ENCODE measurements at places on chromosomes 3 and 15.

DNA sequence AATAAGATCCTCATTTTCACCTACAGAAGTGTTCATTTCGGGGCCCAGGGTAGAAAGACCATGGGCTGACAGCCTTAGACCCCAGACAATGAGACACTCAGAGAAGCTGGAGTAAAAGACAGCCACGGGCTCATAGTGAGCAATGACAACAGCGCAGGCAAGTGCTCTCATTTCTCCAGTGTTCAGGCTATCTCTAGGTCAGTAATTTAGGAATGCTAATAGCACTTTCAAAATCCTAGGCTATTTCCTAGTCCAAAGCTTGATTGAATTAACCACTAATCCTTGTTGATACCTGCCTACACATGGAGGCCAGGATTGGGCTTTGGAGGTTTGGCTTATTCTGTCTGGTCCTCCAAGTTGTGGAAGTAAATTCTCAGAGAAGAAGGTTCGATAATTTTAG lies 44.4 kb downstream of the FBN1 start:
- no peak for DNase-seq

GRCh38 chr3:21163956-21164355 lies 587.1 kb downstream of the ZNF385D start:
- DNase-seq = no peak

DNA sequence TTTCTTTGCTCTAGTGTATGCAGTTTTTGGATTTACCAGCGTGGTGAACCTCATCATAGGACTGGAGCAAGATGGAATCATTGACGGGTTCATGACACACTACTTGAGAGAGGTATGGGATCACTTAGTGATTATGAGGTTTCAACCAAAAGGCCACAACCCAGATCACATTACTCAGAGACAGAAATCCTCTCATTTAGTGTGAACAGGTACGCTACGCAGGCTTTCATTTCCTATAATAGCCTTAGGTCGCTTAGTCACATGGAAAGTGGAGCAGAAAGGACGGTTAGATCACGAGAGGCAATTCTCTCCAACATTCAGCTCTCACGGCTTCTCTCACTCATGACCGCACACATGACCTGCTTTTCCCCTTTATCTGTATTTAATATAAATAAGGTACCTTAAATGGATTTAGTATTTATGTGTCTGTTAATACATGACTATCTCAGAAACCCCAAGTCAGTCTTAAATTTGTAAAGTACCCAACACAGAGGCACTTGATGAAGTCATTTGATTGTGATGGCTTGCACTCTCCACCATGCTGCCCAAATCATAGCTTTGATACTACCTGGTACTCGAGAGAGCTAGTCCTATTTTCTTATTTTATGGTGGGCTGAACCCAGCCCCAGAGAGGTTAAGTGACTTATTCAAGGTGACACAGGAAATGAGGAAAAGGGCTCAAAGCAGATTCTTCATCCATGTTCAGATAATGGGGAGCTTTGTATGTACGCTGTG lies 8.6 kb downstream of the TM6SF1 start:
- no peak for DNase-seq

- DNase-seq = peak; percentile 57
These were observed 88.3 kb upstream of the PPIB start for GRCh38 chr15:64251121-64251520.

- DNase-seq = no peak
These were observed 14.6 kb upstream of the RFTN1 start for GRCh38 chr3:16528106-16528505.

DNA sequence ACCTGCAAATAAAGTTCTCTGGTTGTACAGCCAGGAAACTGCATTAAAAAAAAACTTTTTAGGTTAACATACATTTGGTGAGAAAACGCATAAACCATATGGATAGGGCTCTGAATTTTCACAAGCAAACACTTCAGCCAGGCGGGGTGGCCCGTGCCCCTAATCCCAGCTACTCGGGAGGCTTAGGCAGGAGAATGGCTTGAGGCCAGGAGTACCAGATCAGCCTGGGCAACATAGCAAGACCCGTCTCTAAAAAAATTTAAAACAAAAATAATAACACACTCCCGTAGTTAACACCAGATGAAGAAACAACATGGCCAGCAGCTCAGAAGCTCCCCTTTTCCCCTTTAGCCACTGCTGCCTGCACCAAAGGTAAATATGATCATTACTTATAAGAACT lies 3.2 kb upstream of the RPL14 start:
- DNase-seq = no peak

DNA sequence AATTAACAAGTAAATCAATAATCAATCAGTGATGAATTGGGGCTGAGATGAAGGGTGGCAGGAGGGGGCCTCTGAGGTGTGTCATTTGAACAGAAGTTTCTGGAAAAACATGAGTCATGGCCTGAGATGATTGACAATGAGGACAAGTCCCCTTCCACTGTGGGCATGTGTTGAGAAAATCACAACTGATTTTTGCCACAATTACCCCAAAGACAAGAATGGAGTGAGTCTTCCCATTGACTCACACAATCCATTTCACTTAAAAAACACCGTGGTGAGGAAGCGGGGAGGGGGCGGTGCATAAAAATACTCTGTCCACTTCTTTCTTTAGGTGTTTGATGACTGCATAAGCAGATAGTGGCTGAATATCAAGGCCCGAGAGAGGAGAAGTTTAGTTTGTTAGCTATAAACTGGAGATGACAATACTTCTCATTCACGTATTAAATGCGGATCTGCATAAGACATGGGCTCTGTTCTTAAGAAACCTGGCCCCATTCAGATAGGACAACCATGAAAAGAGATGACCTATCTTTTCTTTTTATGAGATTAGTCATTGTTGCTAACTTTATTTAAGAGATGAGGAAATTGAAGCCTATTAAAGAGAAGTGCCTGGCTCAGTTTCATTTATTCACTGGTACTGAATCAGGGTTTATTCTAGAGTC lies 34.7 kb downstream of the SHC4 start:
- no peak for DNase-seq

- no peak for DNase-seq
These were observed 54.4 kb downstream of the DNAH1 start for GRCh38 chr3:52370531-52370930.

GRCh38 chr3:179149406-179149867 lies 1.3 kb downstream of the PIK3CA start:
- peak; percentile 56 for DNase-seq

DNA sequence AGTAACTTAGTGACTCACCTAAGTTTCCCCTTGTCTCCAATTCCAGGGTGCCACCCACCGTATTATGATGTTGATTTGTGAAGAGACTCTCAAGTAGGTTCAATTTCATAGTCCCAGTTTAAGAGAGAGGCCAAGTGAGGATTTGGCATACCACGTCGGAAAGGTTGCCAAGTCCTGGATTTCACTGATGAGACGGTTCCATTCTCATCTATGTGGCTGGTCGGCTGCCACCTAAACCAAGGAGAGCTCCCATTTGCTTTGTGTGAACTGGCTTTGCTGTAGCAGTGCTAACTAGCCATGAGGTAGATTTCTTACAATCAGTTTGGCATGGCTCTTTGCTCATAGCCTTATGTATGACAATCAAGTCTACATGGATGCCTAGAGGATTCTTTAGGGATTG lies 653.6 kb downstream of the NLGN1 start:
- DNase-seq = no peak

GRCh38 chr3:118077332-118077731 lies 957.3 kb downstream of the IGSF11 start:
- DNase-seq = no peak

DNA sequence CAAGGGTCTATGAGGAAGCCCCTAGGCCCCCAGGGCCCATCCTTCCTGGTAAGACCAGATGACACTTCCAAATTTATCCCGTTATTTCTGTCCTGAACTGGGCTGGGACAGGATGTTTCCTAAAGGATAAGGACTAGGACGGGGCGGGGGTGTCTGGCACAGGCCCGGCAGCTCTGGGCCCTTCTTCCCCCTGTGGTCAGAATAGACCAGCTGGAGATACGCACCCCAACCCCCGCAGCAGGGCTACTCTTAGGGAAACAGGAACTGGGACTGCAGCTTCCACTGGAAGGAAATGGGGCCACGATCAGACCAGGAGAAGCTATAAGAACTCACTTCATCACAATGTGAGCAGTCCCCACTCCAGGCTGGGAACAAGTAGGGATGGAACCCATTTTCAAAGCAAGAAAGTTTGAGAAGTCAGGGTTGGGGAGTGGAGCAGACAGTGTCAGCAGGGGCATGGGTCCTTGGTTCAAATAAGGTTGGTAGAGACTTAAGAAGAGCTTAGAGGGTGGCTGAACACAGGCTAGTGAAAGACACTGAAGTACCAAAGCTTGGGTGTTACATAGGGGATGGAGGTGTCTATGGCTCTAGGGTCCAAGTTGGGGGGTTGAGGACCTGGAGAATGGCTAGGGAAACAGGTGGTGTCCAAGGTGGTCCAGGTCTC lies 1.1 kb downstream of the NCKIPSD start:
- DNase-seq = peak; percentile 32

- DNase-seq = no peak
These were observed 453.8 kb downstream of the OTOL1 start for GRCh38 chr3:161950318-161950868.

DNA sequence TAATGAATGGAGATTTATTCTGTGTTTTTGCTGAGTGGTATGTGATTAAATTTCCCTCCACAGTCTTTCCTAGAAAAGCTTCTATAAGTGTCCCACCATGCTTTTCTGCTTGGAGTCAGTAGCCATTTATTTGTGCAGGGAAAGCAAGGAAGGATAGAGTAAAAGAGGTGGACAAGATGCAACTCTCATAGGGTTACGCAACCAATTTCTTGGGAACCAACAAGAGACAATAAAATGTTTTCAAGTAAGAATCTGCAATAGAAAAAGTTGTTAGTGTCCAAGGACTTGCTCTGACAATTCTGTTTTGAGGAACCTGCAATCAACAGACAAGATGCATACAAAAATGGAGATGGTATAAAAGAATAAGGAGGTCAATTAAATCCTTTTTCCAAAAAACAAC lies 153.8 kb upstream of the MITF start:
- no peak for DNase-seq

DNA sequence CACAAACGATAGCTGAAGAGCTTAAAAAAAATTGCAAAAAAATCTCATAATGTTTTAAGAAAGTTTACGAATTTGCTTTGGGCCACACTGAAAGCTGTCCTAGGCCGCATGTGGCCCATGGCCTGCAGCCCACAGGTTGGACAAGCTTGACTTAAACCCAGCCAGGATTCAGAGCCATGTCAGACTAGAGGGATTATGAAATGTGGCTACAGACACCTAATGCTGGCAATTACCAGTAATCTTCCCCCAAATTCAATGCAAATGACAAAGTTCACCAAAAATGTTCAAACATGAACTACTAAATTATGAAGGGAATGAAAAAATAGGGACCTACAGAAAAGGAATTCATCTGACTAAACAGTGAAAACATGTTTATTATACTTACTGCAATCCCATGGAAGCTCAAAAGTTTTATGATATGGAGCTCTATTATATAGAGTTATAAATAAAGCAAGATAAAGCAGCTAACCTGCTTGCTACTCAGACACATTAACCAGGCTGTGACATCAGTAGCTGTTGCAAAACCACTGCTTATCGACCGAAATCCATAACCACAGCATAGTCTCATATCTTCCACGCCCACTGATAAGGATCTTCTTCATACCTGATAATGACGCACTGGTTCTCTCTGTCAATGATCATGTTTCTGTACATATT lies 49.2 kb downstream of the LDHAL6B start:
- DNase-seq = peak; percentile 9

GRCh38 chr15:39180483-39180933 lies 400.4 kb upstream of the THBS1 start:
- DNase-seq = peak; percentile 47

DNA sequence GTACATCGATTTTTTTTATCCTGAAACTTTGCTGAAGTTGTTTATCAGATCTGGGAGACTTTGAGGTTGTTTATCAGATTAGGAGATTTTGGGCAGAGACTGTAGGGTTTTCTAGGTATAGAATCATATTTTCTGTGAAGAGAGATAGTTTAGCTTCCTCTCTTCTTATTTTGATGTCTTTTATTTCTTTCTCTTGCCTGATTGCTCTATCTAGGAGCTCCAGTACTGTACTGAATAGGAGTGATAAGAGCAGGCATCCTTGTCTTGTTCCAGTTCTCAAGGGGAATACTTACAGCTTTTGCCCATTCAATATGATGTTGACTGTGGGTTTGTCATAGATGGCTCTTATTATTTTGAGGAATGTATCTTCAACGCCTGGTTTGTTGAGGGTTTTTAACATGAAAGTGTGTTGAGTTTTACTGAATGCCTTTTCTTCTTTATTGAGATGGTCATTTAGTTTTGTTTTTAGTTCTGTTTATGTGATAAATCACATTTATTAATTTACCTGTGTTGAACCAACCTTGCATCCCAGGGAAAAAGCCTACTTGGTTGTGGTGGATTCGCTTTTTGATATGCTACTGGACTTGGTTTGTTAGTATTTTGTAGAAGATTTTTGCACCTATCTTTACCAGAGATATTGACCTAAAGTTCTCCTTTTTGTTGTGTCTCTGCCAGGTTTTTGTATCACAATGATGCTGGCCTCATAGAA lies 14.9 kb upstream of the DNAAF4 start:
- no peak for DNase-seq

GRCh38 chr15:49620199-49620598 lies 419 bp downstream of the FAM227B start:
- peak; percentile 59 for DNase-seq

- DNase-seq = peak; percentile 26
These were observed 170.0 kb upstream of the NDN start for GRCh38 chr15:23857028-23857641.

GRCh38 chr3:159859424-159859823 lies 129.2 kb upstream of the IL12A start:
- DNase-seq = no peak

- DNase-seq = no peak
These were observed 29.8 kb upstream of the PRR23E start for GRCh38 chr3:127162947-127163645.

DNA sequence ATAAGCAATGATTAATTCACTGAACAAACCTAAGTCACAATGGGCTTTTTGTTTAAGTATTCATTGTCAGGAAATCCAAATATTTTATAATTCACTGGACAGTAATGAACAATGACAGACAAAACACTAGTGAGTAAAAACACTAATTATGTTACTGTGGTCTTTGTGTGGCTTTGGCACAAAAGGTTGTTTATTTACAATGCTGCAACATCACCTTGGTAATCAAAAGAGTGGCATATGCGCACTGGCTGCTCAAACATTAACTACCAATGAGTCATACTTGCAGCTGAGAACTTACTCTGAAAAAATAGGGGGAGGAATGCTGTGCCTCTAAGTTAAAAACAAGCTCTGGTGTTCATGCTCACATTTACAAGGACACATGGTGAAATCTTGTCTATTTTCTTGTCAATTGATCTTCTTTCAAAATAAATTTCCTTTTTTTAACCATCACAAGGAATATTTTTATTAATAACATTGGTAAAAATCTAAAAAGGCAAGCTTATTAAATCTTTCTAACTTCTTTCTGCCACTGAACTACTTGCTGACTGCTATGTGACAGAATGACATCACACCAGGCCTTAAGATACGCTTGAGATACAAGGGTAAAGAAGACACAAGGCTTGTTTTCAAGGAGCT lies 85.2 kb upstream of the PPIB start:
- DNase-seq = peak; percentile 96

GRCh38 chr3:12750223-12750622 lies 8.8 kb downstream of the TMEM40 start:
- peak; percentile 76 for DNase-seq
